ENCODE measurements at places on chromosomes 2 and 18. TPM values are rescaled to one million over a fixed set of nuclear protein-coding genes. Genes with fewer than 3 reads are reported as not detected.

- H3K4me3 ChIP-seq = no peak overlapping the region
- no peaks in the 10 kb centered on the region for H3K4me1 ChIP-seq
- no peaks in the 10 kb centered on the region for H3K36me3 ChIP-seq
- no peaks in the 10 kb centered on the region for H3K27me3 ChIP-seq
- H3K27ac ChIP-seq = no peak overlapping the region
- DNase-seq = no peak
Observed at GRCh38 chr18:71682591-71682990, 861.6 kb downstream of the CBLN2 start.

DNA sequence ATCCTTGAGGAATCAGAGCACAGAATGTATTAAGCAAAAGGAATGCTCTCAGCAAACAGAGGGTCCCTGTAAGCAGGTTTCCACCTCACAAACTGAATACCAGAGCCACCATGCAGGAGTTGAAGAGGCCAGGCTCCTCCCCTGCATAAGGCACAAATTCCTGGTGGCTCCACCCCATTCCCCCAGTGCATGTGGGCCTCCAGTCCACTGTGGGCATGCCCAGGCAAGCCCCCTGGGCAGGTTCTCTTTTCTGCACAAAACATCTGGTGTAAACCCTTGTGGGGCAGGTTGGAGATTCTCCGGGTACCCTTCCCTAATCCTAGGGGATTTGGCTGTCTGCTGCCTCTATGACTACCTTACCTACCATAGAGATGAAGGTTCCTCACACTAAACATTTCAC is 166.5 kb downstream of the PTPRM start:
- H3K27me3 ChIP-seq = no peaks in the 10 kb centered on the region
- no peak for DNase-seq
- H3K36me3 ChIP-seq = no peaks in the 10 kb centered on the region
- H3K4me3 ChIP-seq = no peak overlapping the region
- peaks cover 16% of the 10 kb centered on the region for H3K4me1 ChIP-seq

DNA sequence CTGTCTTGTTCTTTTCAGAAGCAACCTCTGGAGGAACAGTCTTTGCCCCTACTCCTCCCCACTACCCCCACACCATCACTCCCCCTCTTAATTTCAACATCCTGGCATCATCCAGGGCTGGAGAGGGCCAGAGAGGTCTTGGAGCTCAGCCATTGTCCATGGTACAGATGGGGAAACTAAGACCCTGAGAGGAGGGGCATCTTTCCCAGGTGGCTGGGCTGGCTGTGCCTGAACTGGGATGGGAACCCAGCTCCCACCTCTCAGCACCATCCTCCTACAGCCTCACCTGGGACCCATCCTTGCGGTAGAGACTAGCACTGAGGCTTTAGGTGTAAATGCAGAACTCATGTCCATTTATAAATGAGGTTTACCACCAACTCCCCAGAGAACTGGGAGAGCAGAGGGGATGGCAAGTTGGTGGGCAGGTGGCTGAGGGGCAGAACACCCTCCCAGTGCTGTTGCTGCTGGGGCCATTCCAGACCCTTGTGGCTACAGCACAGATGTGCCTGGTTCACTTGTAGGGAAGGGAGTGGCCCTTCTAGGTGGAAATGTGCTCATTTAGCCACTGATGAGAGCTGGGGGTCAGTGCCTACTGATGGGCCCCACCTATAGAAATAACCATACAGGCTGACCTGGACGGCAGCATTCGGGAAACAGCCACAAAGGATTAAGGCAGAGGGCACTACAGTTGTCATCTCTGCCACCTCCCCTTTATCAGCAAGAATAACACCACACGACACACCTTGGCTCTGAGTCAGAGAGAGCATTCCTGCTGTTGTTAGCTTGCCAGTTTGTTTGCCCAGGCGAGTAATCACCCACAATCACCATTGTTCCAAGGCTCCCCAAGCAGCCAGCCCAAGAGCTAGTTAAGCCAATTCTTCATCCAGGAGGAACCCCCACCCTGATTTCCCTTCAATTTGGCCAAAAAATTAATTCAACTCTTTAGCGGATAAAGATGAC is 2.1 kb downstream of the MLPH start:
- no peaks in the 10 kb centered on the region for H3K4me1 ChIP-seq
- H3K27me3 ChIP-seq = peaks cover 7% of the 10 kb centered on the region
- peak overlapping the region; percentile 53 for H3K4me3 ChIP-seq
- peaks cover 1% of the 10 kb centered on the region for H3K36me3 ChIP-seq
- H3K27ac ChIP-seq = peak overlapping the region; percentile 80

GRCh38 chr2:105766300-105766866 is 21.7 kb downstream of the NCK2 start:
- H3K27me3 ChIP-seq = no peaks in the 10 kb centered on the region
- H3K27ac ChIP-seq = no peak overlapping the region
- peaks cover 22% of the 10 kb centered on the region for H3K4me1 ChIP-seq
- DNase-seq = no peak
- H3K36me3 ChIP-seq = no peaks in the 10 kb centered on the region

The FBLN7 gene
- 5.4 TPM for total RNA-seq

DNA sequence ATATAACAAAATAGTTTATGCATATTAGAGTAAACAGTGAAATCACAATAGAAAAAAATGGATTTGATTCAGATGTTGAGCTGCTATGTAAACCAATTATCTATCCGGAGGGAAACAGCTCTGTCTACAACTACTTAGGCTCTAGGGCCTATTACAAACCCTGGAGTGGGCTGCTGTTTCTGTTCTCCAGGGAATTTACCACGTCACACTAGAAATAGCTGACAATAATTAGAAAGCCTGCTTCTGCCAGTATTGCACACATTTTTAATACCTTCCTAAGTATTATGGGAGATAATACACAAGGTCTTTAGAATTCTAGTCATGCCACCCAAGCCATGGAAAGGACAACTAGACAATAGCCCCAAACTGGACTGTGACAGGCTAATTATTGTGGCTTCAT is 411.1 kb downstream of the FIGN start:
- no peak overlapping the region for H3K4me3 ChIP-seq
- no peak overlapping the region for H3K27ac ChIP-seq
- no peaks in the 10 kb centered on the region for H3K36me3 ChIP-seq
- DNase-seq = no peak
- H3K4me1 ChIP-seq = no peaks in the 10 kb centered on the region

DNA sequence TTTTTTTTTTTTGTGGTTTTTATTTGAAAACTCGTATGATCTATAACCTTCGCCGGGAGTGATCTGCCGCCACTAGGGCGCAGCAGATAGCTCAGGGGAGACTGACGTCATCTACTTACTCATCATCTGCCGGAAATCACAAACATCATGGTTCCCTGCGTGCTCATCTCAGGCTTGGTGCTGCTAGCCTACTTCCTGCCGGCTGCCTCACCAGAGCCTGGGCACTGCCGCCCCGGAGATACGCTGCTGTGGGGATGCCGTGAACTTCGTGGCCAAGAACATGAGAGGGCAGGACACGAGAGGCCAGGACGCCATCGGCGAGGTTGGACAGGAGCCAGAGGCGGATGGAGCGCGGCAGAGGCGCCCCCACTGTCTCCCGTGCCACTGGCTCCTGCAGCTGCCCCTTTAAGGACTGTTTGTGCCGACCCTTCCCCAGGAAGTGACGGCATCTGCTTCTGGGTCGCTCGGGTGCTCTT is 68.8 kb downstream of the DOK6 start:
- H3K27me3 ChIP-seq = no peaks in the 10 kb centered on the region
- H3K4me3 ChIP-seq = no peak overlapping the region

The ACAA2 gene
- 68.9 TPM for total RNA-seq

GRCh38 chr2:69309351-69310110 is 77.5 kb downstream of the GFPT1 start:
- no peaks in the 10 kb centered on the region for H3K27me3 ChIP-seq
- no peak for DNase-seq
- H3K27ac ChIP-seq = peak overlapping the region; percentile 86
- no peaks in the 10 kb centered on the region for H3K36me3 ChIP-seq
- no peak overlapping the region for H3K4me3 ChIP-seq
- peaks cover 33% of the 10 kb centered on the region for H3K4me1 ChIP-seq

GRCh38 chr2:205161156-205161839 is 521.0 kb upstream of the NRP2 start:
- H3K27ac ChIP-seq = no peak overlapping the region
- no peaks in the 10 kb centered on the region for H3K4me1 ChIP-seq
- DNase-seq = no peak
- H3K27me3 ChIP-seq = no peaks in the 10 kb centered on the region
- no peak overlapping the region for H3K4me3 ChIP-seq

The CCDC85A gene
- 22.2 TPM for total RNA-seq

GRCh38 chr2:212354382-212354781 is 184.2 kb downstream of the ERBB4 start:
- H3K27me3 ChIP-seq = no peaks in the 10 kb centered on the region
- no peak for DNase-seq
- H3K27ac ChIP-seq = no peak overlapping the region
- no peaks in the 10 kb centered on the region for H3K4me1 ChIP-seq
- no peak overlapping the region for H3K4me3 ChIP-seq
- no peaks in the 10 kb centered on the region for H3K36me3 ChIP-seq

- no peak for DNase-seq
- no peak overlapping the region for H3K4me3 ChIP-seq
- no peaks in the 10 kb centered on the region for H3K4me1 ChIP-seq
- no peak overlapping the region for H3K27ac ChIP-seq
- H3K36me3 ChIP-seq = no peaks in the 10 kb centered on the region
Observed at GRCh38 chr2:166333801-166334200, 41.9 kb downstream of the SCN9A start.

GRCh38 chr18:11566236-11566965 is 43.0 kb upstream of the SLC35G4 start:
- no peak for DNase-seq
- no peak overlapping the region for H3K4me3 ChIP-seq
- no peaks in the 10 kb centered on the region for H3K27me3 ChIP-seq
- no peak overlapping the region for H3K27ac ChIP-seq
- no peaks in the 10 kb centered on the region for H3K36me3 ChIP-seq
- H3K4me1 ChIP-seq = no peaks in the 10 kb centered on the region

The SLC66A3 gene
- 21.2 TPM for total RNA-seq

The EVX2 gene
- total RNA-seq = not detected

- peaks cover 18% of the 10 kb centered on the region for H3K36me3 ChIP-seq
- DNase-seq = peak; percentile 85
- peaks cover 19% of the 10 kb centered on the region for H3K4me1 ChIP-seq
- peak overlapping the region; percentile 47 for H3K4me3 ChIP-seq
- H3K27ac ChIP-seq = peak overlapping the region; percentile 92
Observed at GRCh38 chr2:85661139-85661858, 6.7 kb downstream of the SFTPB start.

GRCh38 chr2:217834057-217834620 is 168.7 kb downstream of the TNS1 start:
- peaks cover 72% of the 10 kb centered on the region for H3K36me3 ChIP-seq
- H3K4me3 ChIP-seq = no peak overlapping the region
- peak overlapping the region; percentile 47 for H3K27ac ChIP-seq
- peaks cover 41% of the 10 kb centered on the region for H3K4me1 ChIP-seq

The CFC1 gene
- 0.38 TPM for total RNA-seq

The CRYGC gene
- not detected for total RNA-seq

The ARHGEF33 gene
- total RNA-seq = 1.3 TPM

DNA sequence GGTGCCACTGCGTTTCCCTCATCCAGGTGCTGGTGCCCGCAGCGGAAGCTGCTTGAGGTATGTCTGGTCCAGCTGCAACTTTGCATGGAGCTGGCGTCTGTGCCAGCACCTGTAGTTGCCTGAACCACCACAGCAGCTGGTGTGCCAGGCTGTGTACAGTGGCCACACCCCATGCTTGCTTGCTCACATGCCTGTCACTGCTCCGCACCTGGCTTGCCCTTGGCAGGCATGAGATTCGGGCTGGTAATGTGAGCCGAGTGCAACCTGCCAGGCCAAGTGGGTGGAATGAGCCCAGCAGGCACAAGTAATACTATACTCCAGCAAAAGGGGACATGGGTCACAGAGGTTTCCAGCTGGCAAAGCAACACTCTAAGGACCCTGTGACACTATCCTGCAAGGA is 1123.3 kb upstream of the ACVR2A start:
- DNase-seq = no peak
- H3K4me3 ChIP-seq = no peak overlapping the region
- no peaks in the 10 kb centered on the region for H3K27me3 ChIP-seq
- no peak overlapping the region for H3K27ac ChIP-seq
- H3K36me3 ChIP-seq = no peaks in the 10 kb centered on the region

GRCh38 chr18:51447351-51448342 is 250.2 kb upstream of the MEX3C start:
- no peak for DNase-seq
- no peak overlapping the region for H3K27ac ChIP-seq
- H3K4me1 ChIP-seq = no peaks in the 10 kb centered on the region
- no peaks in the 10 kb centered on the region for H3K36me3 ChIP-seq

GRCh38 chr18:76234676-76235060 is 260.4 kb downstream of the ZNF516 start:
- DNase-seq = no peak
- no peaks in the 10 kb centered on the region for H3K27me3 ChIP-seq
- H3K27ac ChIP-seq = no peak overlapping the region
- H3K4me3 ChIP-seq = no peak overlapping the region
- H3K4me1 ChIP-seq = no peaks in the 10 kb centered on the region

- no peaks in the 10 kb centered on the region for H3K27me3 ChIP-seq
- DNase-seq = no peak
- H3K4me3 ChIP-seq = peak overlapping the region; percentile 69
- peak overlapping the region; percentile 88 for H3K27ac ChIP-seq
Observed at GRCh38 chr2:207531032-207531952, 1.5 kb downstream of the CREB1 start.

Data from upper lobe of right lung (tissue), 1 donor.